ENCODE measurements at places on chromosomes 5 and 9. TPM values are rescaled to one million over a fixed set of nuclear protein-coding genes. Genes with fewer than 3 reads are reported as not detected.

OTP gene
- not detected for total RNA-seq

LPAR1 gene
- total RNA-seq = 17.9 TPM

ENHO gene
- not detected for total RNA-seq

PSAT1 gene
- total RNA-seq = 71.5 TPM

MEIKIN gene
- total RNA-seq = 0.54 TPM

AK8 gene
- 0.22 TPM for total RNA-seq

CMBL gene
- 11.4 TPM for total RNA-seq

MAMDC2 gene
- total RNA-seq = 19.7 TPM

FER gene
- 78.8 TPM for total RNA-seq

SLC25A46 gene
- total RNA-seq = 93.4 TPM

EMB gene
- total RNA-seq = 2.2 TPM

ORM2 gene
- total RNA-seq = not detected

SSNA1 gene
- total RNA-seq = 73.2 TPM

LHX2 gene
- not detected for total RNA-seq

CDH18 gene
- 4.7 TPM for total RNA-seq

KIAA1958 gene
- total RNA-seq = 8.9 TPM

ZNG1A gene
- 15.7 TPM for total RNA-seq

TRIM14 gene
- total RNA-seq = 0.65 TPM

KCNV2 gene
- not detected for total RNA-seq

STPG3 gene
- not detected for total RNA-seq

PLPP7 gene
- not detected for total RNA-seq

DIPK1B gene
- not detected for total RNA-seq

ANKRD20A1 gene
- total RNA-seq = under 0.01 TPM

RCL1 gene
- 21.2 TPM for total RNA-seq

HMHB1 gene
- not detected for total RNA-seq

ZER1 gene
- total RNA-seq = 34.2 TPM

MYMK gene
- not detected for total RNA-seq

GDA gene
- under 0.01 TPM for total RNA-seq

FSTL4 gene
- not detected for total RNA-seq

PDE6A gene
- total RNA-seq = 0.11 TPM

DBH gene
- total RNA-seq = not detected

WWC1 gene
- total RNA-seq = 24.3 TPM

FAM114A2 gene
- 14.9 TPM for total RNA-seq

LCNL1 gene
- not detected for total RNA-seq

All from placental epithelial cell (primary cell).